ENCODE measurements at places on chromosomes 1 and 21. TPM values are rescaled to one million over a fixed set of nuclear protein-coding genes. Genes with fewer than 3 reads are reported as not detected.

The PTPN7 gene
- 3.0 TPM for total RNA-seq

The ZYG11A gene
- 0.06 TPM for total RNA-seq

The MYOG gene
- not detected for total RNA-seq

The PROK1 gene
- 1.3 TPM for total RNA-seq

The MCL1 gene
- total RNA-seq = 697 TPM

The ADAM30 gene
- total RNA-seq = not detected

The LIPI gene
- total RNA-seq = not detected

The LAMC2 gene
- total RNA-seq = 1.0 TPM
